ENCODE measurements at places on chromosomes 5 and 9.

GRCh38 chr5:6493681-6494454 is 45.2 kb downstream of the UBE2QL1 start:
- DNase-seq = no peak

- no peak for DNase-seq
Observed at GRCh38 chr5:42001673-42002072, 76.6 kb downstream of the FBXO4 start.

- peak; percentile 61 for DNase-seq
Observed at GRCh38 chr9:121499427-121500164, at the start of gene GGTA1. Gene GGTA1, minus strand, starts transcription at chr9:121499844. Its CDS starts 31,922 bp downstream, at chr9:121467922.

- no peak for DNase-seq
Observed at GRCh38 chr5:74124826-74125225, 498.8 kb downstream of the ARHGEF28 start.

DNA sequence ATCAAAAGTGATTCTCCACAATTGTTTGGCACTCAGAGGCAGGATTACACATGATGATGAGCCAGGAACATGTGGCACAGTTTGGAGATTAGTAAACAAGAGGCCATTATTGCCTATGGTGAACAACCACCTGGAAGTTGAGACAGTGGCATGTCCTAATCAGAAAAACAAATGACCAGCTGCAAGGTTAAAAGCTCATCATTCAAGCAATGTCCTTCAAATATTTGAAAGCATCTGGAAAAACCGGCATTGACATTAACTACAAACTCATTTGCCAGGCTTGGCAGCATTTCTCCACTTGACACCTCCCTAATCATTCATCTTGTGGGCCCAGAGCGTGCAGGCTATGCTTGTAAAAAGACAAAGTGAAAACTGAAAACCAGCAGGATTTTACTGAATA is 80.6 kb upstream of the MEGF10 start:
- DNase-seq = peak; percentile 38

DNA sequence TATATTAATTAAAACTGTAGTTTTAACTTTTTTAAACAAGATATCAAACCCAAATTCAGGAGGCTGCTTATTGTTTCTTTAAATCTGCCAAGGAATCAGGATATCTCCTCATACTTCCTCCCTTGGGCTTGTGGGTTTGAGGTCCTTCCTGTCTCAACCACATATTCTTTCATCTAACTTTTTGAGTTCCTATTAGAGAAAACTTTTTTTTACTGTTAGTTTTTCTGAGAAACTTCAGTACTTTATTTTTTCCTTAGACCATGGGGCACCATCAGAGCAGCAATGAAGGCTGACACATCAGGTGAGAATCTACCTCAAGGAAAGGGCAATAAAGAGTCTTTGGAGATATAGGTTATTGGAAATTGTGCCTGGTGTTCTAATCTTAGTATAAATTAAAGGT is 56.7 kb downstream of the TSSK1B start:
- DNase-seq = no peak

- DNase-seq = no peak
Observed at GRCh38 chr5:91494447-91494996, 111.4 kb upstream of the ARRDC3 start.
